ENCODE measurements at places on chromosomes 16 and 17.

- DNase-seq, result no peak
Observed at GRCh38 chr16:65372171-65372570, 250.3 kb upstream of the CDH11 start.

DNA sequence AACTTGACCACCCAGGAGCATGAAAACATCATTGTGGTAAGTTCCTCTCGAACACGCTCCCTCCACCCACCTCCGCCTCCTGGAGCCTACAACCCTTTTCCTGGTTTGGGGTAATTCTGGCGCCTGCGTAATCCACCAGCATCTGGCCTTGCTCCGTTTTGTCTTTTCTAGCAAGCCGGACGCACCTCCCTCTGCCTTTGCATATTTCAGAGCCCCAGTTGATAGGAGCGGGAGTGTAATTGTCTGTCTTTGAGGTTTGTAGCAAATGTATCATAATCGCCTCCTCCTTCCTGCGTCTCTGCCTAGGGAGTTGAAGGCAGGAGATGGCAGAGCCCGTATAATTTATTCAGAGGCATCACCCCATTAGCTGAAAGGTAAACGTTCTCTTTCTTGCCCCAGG, 121.3 kb upstream of the PLCG2 start:
- no peak for DNase-seq

- DNase-seq, result peak; percentile 90
Observed at GRCh38 chr17:12730931-12731521, 58.3 kb upstream of the ARHGAP44 start.

DNA sequence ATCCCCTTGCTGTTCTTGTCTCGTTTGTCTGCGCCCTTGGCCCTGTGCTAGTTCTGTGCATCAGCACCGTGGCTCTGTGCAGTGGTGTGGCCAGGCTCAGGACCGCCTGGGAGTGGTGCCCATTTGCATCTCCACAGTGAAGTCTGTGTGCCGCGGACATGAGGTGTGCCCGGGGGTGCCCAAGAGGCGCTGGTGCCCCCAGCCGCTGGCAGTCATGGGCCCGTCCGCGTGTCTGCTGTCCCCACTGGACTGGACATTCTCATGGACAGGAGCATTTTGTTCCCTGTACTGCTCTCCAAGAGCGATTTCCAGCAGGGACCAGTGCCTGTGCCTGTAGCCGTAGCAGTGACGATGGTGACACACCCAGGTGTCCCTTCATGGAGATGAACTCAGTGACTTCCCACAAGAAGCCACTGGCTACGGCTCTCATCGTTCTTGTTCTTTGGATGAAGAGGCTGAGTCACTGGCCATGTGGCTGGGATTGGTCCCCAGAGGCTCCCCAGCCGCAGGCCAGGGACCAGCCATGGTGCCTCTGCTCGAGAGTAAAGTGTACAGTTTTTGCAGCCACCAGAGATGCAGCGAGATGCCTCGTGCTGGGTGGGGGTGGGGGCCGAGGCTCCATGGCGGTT, 13.0 kb upstream of the MC1R start:
- no peak for DNase-seq

GRCh38 chr17:49390548-49391324, 23.9 kb downstream of the PHB1 start:
- DNase-seq, result peak; percentile 42

- peak; percentile 87 for DNase-seq
Observed at GRCh38 chr17:79022507-79022991, 1.4 kb upstream of the C1QTNF1 start.

GRCh38 chr17:28892024-28892423, 5.5 kb downstream of the FLOT2 start:
- DNase-seq, result no peak

- no peak for DNase-seq
Observed at GRCh38 chr17:80794281-80795089, 197.2 kb upstream of the CHMP6 start.

DNA sequence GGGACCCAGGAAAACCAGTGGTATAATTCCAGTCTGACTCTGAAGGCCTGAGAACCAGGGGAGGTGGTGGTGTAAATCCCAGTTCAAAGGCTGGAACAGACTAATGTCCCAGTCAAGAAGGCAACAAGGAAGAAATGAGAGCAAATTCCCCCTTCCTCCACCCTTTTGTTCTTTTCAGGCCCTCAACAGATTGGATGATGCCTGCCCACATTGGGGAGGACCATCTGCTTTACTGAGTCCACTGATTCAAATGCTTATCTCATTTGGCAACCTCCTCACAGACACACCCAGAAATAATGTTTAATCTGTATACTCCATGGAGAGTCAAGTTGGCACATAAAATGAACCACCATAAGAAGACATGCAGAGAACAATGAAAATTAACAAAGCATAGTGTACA, 61.9 kb upstream of the CRYM start:
- no peak for DNase-seq

DNA sequence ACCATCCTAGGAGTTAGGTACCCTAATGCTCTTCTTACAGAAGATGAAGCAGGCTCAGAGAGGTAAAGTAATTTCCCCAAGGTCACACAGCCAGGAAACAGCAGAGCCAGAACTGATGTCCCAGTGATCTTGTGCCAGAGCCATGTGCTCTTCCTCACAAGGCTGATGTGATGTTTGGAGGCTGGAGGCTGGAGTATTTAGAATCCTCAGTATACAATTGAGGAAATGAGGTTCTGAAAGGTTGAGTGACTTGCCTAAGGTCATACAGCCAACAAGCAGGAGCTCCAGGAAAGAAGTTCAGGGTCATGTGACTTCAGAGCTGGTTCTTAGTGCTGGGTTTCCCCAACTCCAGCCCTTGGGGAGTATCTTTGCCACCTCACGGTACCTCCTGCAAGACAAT, 18.5 kb downstream of the ITPRIPL2 start:
- DNase-seq, result no peak

DNA sequence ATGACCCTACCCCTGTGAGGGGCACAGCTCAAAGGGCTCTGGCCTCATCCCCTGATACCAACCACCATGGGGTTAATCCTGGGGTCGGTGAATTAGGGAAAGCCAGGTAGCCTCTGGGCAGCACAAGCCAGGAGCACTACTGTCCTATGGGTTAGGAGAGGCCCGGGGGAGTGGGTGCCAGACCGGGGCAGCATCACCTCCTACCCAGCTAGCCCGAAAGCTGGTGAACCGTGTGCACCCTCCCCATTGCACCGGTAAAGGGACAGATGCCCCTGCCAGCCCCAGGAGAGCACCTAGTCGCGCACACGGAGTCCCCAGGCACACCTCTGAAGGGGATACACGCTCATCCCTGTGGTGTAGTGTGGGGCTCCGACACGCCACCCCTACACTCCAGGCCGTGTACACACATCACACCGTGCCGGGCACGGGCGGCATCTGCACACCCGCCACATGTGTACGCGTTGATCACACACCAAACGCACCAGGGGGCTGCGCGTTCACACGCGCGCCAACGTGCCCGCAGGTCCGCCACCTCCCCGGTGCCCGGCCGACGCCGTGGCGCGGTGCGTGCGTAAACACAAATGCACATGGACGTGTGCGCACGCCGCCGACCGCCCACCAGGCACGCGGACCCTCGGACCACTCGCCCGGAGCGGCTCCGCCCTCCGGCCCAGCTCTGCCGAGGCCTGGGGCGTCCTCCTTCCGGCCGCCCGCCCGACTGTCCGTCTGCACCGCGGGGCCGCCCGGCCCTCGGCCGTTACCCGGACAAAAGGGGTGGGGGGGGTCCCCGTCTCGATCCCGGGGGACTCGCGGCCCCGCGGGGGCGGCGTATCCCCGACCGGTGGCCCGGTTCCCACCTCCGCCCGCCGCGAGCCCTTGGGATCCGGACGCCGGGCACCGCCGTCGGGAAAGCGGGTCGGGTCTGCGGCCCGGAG, 785 bp downstream of the UBALD1 start:
- DNase-seq, result peak; percentile 65

GRCh38 chr17:49667854-49668253, 10.0 kb downstream of the SPOP start:
- no peak for DNase-seq
